ENCODE measurements at places on chromosomes 11 and 22.

- DNase-seq: no peak
Observed at GRCh38 chr11:12064136-12064953, 46.0 kb upstream of the MICAL2 start.

DNA sequence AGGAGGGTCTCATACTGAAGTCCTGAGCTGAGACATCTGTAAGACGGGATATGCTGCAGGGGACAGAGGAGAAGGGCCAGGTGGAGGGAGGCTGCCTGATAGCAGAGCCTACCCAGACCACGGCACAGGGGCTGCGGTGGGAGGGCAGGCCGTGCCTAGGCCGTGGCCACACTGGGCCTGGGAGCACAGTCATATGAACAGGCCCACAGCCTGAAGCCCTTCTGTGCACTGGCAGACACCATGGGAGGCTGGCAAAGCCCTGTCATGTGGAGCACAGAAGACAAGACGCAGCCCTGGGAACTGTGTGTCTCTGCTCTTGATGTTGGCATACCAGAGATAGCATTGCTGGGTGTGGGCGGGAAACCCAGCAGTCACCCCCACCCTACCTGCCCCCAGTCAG, 3.3 kb downstream of the SPATA19 start:
- no peak for DNase-seq

GRCh38 chr22:49966774-49967705, 6.5 kb downstream of the PIM3 start:
- no peak for DNase-seq

- no peak for DNase-seq
Observed at GRCh38 chr11:27266125-27266524, 96.9 kb downstream of the CCDC34 start.

GRCh38 chr22:26610072-26610958, 7.5 kb downstream of the CRYBB1 start:
- peak; percentile 96 for DNase-seq

DNA sequence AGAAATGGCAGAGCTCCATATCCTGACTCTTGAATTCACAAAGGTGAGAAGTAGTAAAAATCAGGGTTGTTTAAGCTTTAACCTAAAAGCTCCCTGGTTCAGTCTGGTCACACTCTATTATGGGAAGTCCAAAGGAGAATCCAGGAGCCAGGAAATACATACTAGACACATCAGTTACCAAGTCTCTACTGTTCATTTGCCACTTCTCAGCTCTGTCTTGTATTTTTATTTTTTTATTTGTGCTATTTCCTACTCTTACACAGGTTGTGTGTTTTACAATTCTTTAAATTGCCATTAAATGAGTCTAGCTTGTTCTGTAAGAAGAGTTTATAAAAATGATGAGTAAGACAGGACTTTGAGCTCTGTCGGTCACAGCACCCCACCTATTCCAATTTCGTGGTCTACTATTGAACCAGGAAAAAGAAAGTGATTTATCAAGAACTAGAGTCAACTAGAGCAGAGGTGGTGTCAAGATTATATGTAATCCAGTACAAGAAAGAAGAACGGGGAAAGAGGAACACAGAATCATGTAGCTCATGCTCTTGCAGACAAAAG, 9.7 kb downstream of the MS4A12 start:
- DNase-seq: no peak

GRCh38 chr11:75867778-75868374, 52.9 kb downstream of the UVRAG start:
- peak; percentile 57 for DNase-seq

GRCh38 chr11:103980108-103980507, 56.3 kb upstream of the DDI1 start:
- DNase-seq: no peak
